Sciatic nerve (tissue), 2 donors: ENCODE measurements at places on chromosomes 11 and 22. TPM values are rescaled to one million over a fixed set of nuclear protein-coding genes. Genes with fewer than 3 reads are reported as not detected.

DNA sequence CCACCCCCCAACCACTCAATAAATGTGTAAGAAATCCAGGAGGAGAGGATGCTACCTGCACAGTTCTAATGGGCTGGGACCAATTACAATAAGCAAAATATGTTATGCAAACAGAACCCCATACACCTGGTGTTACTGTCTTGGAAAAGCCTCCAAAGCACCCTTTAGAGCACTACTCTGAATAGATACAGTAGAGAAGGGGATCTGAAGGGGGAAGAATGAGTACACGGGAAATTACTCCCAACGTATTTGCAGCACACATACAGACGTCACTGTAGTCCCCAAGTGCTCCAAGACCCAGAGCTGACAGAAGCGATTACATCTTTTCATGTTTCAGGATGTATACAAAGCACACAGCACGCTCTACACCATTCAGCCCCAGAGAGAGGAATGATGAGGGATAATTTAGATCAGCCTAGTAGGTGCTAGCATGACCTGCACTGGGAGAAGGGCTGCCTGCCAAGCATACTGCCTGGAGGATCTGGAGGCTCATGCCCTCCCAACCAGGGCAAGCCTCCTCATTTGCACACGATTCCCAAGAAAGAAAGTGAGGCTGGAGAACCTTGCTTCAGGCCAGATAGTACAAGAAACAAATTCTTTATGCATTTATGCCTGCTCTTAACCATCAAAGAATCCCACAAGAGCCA is 63.8 kb downstream of the AMBRA1 start:
- no peak for DNase-seq

- no peak for DNase-seq
Measured at GRCh38 chr11:47434011-47434786, 8.0 kb upstream of the PSMC3 start.

- DNase-seq, result no peak
Measured at GRCh38 chr11:115168686-115169085, 335.5 kb downstream of the CADM1 start.

- DNase-seq, result no peak
Measured at GRCh38 chr11:132035766-132036165, 665.4 kb downstream of the NTM start.

DNA sequence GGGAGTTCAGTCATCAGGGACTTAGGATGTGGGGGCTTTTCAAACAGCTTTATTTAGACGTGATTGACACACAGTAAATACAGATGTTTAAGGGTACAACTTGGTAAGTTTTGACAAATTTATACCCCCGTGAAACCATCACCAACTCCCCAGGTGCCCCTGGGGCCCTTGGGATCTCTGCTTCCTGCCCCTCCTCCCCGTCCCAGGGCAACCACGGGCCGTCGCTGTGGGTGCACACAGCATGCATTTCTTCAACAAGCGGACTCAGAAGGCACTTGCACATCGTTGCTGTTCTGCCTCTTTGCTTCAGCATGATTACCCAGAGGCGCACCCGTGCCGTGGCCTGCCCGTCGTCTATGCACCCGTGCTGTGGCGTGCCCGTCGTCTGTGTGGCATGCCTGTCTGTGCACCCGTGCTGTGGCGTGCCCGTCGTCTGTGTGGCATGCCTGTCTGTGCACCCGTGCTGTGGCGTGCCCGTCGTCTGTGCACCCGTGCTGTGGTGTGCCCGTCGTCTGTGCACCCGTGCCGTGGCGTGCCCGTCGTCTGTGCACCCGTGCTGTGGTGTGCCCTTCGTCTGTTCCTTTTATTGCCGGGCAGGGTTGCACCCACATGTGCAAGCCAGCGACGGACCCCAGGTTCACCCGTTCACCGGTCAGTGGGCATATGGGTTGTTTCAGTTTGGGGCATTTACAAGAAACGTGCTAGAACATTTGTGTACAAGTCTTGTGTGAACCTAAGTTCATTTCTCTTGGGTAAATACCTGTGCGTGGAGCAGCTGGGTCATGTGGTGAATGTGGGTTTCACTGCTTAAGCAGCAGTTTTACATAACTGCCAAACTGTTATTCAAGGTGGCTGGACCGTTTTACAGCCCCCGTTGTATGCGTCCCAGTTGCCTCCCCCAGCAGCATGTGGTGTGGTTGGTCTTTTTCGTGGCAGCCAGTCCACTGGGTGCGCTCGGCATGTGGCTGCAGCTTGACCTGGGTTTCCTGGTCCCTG is 8.3 kb downstream of the CD81 start:
- no peak for DNase-seq

DNA sequence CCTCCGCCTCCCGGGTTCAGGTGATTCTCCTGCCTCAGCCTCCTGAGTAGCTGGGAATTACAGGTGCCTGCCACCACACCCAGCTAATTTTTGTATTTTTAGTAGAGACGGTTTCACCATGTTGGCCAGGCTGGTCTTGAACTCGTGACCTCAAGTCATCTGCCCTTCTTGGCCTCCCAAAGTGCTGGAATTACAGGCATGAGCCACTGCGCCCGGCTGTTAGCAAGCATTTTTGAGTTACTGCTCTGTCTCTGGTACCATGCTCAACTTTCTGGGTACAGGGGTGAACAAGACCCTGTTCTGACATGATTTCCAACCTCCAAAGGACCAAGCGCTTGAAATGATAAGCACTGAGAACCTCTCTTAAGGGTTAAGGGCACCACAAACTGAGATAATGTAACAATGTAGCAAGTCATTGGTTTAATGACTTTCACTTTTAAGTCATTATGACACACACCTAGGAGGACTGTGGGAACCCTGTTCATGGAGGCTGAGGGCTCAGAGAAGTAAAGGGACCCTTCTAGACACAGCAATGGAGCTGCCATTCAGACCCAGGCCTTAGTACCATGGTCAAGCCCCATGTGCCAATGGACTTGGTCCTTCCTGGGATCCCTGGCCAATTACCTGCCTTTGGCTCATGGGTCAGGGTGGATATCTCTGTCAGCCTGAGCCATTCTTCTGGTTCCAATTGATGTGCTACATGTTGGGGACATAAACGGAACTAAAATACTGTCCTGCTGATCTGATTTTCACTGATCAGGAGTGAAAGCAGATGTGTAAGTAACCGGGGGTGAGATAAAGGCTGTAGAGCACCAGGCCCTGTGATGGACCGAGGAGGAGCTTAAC is 11.6 kb downstream of the SLC3A2 start:
- DNase-seq, result no peak

GRCh38 chr11:22884217-22884616 is 23.9 kb upstream of the CCDC179 start:
- no peak for DNase-seq

- no peak for DNase-seq
Measured at GRCh38 chr11:108672113-108672512, 7.2 kb downstream of the DDX10 start.

- DNase-seq, result no peak
Measured at GRCh38 chr22:46707305-46707704, 30.7 kb downstream of the CERK start.

DNA sequence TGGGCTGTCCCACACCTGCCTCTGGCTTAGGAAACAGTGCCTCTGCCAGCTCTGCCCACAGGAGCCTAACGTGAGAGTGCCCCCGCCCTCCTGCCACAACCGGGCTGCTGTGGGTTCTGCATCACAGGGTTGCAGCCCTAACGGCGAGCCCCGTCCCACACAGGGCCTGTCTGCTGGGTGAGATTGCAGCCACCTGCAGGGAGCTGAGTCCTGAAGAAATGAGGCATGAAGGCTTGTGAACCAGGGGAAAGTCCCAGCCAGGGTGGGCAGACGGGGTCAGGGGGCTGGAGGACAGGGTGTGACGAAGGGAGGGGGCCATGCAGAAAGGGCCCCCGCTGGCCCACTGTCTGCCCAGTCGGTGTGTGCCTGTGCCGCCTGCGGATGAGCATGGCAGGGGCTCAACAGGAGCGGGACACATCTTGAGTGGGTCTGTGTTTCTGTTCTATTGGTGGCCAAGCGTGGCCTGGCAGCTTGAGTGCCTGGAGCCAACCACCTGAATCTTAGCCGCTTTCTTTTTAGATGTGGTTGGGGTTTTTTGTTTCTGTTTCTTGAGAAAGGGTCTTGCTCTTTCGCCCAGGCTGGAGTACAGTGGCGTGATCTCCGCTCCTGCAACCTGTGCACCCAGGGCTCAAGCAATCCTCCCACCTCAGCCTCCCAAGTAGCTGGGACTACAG is 38.9 kb downstream of the CTTN start:
- no peak for DNase-seq

- no peak for DNase-seq
Measured at GRCh38 chr11:20966489-20966888, 297.1 kb downstream of the NELL1 start.

GRCh38 chr22:50577987-50578775 is at the start of gene CPT1B:
CPT1B (minus strand) TSS chr22:50578427; CDS start chr22:50577915, 512 bp downstream.
- DNase-seq, result no peak

- DNase-seq, result no peak
Measured at GRCh38 chr11:134020598-134020997, 48.3 kb upstream of the JAM3 start.

DNA sequence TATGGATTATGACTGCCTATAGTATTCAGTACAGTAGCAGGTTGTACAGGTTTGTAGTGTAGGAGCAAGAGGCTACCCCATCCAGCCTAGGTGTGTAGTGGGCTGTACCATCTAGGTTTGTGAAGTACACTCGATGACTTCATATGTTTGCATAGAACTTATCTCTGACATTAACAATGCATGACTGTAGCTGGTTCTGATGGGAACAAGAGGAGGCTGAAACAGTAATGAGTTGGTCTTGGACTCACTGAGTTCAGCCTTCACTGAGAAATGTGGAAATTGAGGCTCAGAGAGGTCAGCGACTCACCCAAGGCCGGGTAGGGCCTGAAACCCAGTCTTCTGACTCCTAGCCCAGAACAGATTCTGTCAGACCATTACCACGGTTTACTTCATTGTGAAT is 13.0 kb downstream of the MYO7A start:
- DNase-seq, result no peak

GRCh38 chr22:20060700-20061480 is 19.2 kb upstream of the DGCR8 start:
- no peak for DNase-seq

Gene TSGA10IP
- total RNA-seq, result not detected

Gene UBQLNL
- total RNA-seq, result 1.5 TPM

Gene PRR5L
- total RNA-seq, result 28.6 TPM

Gene C11orf87
- 0.09 TPM for total RNA-seq

Gene KRTAP5-11
- not detected for total RNA-seq

Gene CCDC87
- total RNA-seq, result 0.22 TPM

Gene ZNF70
- 11.2 TPM for total RNA-seq

Gene ZP1
- total RNA-seq, result 0.85 TPM

Gene RAG2
- not detected for total RNA-seq

Gene ELFN2
- total RNA-seq, result 5.9 TPM

Gene BATF2
- total RNA-seq, result 2.9 TPM
